Activated CD8-positive, alpha-beta memory T cell treated with anti-CD3 and anti-CD28 coated beads for 4 hours (primary cell): ENCODE measurements at places on chromosomes 6 and 20.

DNA sequence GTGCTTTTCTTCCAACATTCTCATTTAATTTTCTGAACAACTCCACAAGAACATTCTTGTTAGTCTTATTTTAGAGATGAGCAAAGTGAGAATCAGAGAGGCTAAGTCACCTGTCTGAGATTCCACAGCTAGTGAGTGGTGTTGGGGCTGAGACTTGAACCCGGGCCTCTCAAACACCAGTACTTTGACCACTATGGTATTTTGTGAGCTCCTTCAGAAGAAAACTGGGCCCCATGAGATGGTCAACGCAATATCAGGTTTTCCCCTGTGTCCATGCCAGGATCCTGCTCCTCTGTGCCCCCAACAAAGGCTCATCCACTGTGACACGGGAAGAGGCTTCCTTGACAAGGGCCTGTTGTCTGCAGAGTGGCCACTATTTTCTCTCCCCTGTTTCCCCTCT, 51.9 kb downstream of the MAFB start:
- DNase-seq = no peak

GRCh38 chr6:150949526-150949925, 84.0 kb downstream of the MTHFD1L start:
- DNase-seq = no peak

GRCh38 chr20:31560094-31560745, 44.9 kb upstream of the ID1 start:
- DNase-seq = peak; percentile 43

GRCh38 chr6:487956-488355, 96.4 kb downstream of the IRF4 start:
- no peak for DNase-seq

DNA sequence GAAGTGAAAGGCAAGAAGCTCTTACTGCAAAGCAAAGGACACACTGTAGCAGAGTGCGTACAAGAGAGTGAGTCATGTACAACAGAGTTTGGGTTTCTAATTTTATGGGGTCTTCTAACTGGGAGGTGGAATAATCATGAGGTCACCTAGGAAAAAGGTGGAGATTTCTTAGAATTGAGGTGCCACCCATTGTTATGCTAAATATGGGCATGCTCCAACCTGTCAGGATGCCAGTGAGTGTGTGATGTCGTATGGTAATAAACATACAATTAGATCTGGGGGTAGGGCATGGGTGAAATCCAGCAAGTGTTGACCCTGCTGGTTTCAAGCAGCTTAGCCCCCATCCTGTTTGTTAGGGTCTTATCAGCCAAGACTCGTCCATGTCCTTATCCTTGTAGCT, 46.6 kb downstream of the OR2B6 start:
- no peak for DNase-seq

- no peak for DNase-seq
Observed at GRCh38 chr6:38687043-38687353, 15.9 kb downstream of the GLO1 start.
